CD4-positive, alpha-beta T cell treated with Interferon gamma for 1 hour (primary cell): ENCODE measurements at places on chromosomes 1 and 21.

DNA sequence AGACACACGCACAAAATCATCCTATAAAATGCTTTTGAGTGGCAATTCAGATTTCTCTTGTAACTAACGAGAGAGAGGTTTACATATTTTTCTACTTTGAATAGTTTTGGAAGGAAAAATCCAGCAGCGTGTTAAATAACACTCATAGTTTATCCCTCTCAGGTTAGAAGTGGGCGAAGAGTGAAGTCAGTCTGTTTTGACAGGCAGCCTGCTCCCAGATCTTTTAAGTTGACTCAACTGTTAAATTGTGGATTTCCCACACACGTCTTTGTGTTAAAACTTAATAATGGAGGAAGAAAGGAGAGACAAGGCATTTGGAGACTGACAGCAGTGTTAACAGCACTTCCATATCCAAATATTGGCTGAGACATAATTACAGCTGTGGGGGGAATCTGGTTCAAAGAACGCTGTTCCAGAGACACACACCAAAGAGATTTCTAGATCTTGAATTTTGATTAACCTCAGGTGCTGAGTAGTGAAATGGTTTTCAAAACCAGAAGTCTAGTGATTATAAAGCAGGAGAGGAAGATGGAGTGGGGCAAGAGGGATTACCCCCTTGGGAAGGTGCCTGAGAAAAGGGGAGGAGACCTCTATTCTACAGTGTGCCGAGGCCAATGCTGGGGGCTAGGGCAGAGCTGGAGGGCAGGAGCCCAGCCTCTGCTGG is 2.7 kb downstream of the MAPKAPK2 start:
- no peak for DNase-seq

GRCh38 chr1:55141295-55141893 is 73.8 kb downstream of the USP24 start:
- DNase-seq = no peak

GRCh38 chr1:214429951-214430770 is 121.2 kb downstream of the PTPN14 start:
- no peak for DNase-seq

DNA sequence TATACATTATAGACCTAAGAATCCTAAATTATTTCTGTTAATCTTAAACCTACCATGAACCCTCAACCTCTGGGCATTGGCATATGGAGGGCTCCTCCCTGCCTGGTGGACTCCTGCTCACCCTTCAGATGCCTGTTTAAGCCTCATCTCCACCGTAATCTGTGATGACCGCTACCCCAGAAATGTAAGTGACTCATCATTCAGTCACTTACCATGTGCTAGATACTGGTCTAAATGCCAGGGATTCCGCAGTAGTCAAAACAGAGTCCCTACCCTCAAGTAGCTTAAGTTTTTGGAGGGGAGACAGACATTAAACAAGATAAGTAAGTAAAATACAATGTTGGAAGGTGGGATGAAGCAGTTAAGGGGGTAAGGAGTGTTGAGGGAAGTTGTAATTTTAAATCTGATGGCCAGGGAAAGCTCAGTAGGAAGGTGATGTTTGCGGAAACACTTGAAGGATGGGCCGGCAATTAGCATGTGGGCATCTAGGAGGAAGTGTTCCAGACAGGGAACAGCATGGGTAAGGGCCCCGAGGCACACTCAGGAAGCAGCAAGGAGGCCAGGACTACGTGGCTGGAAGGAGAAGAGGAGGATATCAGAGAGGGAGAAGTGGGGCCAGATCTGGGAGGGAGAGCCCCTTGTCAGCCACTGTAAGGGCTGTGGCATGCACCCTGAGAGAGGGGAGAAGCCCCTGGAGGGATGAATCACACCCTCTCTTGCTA is 141.7 kb upstream of the HOOK1 start:
- no peak for DNase-seq

- DNase-seq = no peak
Measured at GRCh38 chr1:235317168-235317567, 10.8 kb downstream of the ARID4B start.

DNA sequence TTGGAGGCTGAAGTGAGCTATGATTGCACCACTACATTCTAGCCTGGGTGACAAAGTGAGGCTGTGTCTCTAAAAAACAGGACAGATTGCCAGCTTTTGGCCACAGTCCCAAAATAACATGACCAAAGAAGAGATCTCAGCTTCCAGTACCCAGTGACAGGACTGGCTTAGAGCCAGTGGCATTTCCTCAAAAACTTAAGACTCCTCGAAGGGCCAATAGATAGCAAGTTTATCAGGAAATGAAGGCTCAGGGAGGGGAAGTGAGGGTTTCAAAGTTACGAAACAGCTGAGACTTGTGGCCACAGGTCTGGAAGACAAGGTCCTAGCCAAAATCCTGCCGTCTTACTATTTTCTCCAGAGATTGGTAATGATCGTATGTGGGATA is 6.3 kb upstream of the TMEM39B start:
- peak; percentile 52 for DNase-seq

DNA sequence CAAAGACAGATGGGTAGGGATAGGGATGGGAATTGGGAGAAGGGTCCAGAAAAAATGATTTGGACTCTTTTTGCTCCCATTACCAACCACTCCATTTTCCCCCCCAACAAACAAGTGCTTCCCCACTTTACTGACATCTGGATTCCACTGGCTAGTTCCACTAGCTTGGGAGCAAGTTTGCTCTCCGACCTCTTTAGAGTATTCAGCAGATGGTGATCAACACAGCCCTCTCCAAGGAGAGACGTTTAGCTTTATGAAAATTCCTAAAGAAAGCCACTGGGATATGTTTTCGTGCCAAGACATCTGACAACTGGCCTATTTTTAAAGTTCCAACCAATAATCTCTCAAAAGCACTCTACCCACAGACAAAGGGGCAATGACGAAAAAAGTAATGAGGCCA is 50.3 kb downstream of the ITPKB start:
- no peak for DNase-seq

DNA sequence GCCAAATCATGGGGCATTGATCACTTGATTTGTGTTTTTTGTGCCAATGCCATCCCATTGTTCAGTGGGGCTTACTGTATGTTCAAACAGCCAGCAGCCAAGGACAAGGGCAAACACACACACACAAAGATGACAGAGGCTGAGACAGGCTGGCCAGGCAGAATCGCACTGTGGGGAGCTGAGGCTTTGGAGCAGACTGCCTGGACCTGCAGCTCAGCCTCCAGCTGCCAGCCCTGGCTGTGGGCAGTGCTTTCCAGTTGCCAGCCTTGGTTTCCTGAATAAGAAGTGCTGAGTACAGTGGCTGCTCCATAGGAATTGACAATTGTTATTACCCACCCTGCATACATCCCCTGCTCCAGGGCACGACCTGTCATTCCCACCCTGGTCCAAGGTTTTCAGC is 16.9 kb upstream of the PCP4 start:
- no peak for DNase-seq

- DNase-seq = no peak
Measured at GRCh38 chr1:193030280-193030679, 28.9 kb downstream of the UCHL5 start.

GRCh38 chr1:242208021-242208420 is 209.1 kb upstream of the MAP1LC3C start:
- no peak for DNase-seq

- DNase-seq = no peak
Measured at GRCh38 chr1:108961752-108962486, 1.4 kb downstream of the CLCC1 start.

GRCh38 chr21:41888749-41889376 is 9.7 kb upstream of the PRDM15 start:
- DNase-seq = no peak

DNA sequence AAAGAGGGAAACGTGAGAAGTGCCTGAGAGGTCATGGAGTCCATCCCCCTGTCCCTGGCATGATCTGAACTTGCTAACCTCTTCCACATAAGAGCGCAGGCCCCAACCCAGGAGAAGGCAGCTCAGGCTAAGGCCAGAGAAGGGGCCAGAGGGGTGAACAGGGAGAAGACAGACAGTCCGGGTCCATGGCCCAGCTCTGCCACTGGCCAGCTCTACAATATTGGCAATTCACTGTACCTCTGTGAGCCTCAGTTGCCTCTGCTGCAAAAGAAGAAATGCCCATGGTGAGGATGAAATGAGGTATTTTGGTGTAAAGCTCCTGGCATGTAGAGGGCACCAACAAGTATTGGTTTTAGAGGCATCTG is 72.3 kb downstream of the CAMK2N1 start:
- no peak for DNase-seq

DNA sequence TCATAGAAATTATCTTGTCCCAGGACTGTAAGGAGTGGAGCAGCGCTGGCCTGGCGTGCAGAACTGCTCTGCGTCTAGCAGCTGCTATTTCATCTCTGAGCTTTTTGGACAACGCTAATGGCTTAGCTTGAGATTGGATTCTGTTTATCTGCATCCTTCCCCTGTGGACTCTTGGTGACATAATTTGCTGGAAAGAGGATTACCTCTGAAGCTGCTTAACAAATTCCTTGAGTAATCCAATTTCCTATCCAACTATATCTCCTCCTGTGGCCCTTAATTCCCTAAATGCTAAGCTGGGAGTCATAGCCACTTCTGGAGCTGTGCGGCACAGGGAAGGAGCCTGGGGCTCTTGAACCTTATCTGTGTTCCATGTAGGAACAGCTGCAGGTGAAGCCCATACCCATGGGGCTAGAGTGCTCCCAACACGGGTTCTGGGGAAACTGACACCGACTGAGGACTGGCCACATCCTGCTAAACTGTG is 43.2 kb downstream of the IL6R start:
- DNase-seq = no peak

DNA sequence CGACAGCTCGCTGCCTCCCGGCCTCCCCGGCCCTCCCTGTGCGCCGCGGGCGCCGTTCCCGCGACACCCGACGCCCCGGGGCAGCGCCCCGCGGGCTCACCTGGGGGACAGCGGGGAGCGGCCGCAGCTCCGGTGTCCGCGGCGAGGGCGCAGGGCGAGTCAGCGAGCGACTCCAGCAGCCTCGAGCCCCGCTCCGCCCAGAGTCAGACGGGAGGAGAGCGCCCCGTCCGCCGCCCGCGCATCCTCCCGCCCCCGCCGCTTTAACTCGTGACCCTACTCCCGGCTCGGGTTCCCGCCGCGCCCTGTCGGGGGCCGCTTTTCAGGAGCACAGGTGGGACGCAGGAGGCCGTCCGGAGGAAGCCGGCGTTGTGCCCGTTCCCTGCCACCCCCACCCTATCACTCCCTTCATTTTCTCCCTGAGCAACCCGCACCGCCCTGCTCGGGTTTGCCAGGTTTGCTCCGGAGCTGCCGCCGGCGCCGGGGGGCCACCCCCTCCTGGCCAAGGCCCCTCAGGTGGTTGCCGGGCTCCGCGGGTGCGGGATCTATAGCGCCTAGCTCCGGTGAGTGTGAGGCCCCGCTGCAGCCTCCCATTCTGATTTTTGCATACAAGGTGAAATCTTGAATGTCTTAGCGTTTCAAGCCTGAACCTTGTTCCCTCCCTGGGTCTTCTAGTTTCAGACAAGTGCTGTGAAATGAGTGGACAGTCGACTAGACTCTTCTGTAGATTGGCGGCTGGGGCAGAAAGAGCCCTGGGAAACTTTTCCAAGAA is at the start of gene MCOLN3:
Gene MCOLN3, minus strand, starts transcription at position 205 of the 769 bp plus-strand sequence. CDS start 3,140 bp downstream, outside the sequence.
- DNase-seq = no peak

GRCh38 chr21:32021319-32021994 is 148.6 kb downstream of the HUNK start:
- no peak for DNase-seq

DNA sequence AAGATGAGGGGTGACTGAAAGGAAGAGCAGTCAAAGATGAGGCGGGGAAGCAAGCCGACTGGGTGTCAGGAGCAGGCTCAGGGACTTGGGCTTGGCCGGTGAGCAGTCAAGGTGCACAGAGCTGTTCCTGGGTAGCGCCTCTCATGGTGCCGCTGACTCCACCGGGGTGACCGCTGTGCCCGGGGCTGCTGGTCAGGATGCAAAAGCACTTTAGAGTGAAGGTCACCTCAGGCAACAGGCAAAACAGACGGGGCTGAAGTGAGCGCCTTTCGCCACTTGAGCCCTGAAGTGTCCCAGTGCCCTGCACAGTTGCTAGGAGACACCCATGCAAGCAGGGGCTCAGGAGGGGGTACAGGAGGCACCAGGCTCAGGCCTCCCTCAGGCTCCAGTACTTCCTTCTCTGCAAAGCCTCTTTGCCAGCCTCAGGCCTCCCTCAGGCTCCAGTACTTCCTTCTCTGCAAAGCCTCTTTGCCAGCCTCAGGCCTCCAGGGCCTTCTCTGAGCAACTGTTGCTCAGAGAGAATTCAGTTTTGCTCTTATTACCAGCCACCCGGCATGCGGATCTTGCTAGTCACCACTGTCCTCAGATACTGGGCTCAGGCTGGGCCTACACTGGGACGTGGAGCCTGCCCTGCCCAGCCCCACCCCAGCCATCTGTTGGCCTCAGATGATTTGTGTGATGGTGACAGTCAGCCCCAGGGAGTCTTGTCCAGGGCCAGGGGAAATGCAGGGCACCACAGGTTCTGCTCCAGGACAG is 99.7 kb upstream of the IRF2BP2 start:
- DNase-seq = peak; percentile 7

DNA sequence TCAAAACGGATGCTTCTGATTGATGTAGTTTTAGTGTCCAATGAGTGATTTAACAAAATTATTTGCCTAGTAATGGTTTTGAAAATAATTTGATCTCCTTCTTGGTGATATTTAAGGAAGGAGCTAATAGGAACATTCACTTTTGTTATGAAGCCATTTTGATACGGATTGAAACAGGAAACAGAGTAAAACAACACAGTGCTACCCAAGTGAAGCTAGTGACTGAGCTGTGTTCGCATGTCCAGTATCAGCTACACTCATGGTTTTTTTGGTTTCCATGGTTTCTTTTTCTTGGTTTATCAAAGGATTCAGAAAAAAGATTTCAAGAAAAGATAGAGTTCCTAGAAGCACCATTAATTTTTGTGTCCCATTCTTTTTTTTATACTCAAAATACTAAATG is 40.1 kb upstream of the PLEKHO1 start:
- no peak for DNase-seq

DNA sequence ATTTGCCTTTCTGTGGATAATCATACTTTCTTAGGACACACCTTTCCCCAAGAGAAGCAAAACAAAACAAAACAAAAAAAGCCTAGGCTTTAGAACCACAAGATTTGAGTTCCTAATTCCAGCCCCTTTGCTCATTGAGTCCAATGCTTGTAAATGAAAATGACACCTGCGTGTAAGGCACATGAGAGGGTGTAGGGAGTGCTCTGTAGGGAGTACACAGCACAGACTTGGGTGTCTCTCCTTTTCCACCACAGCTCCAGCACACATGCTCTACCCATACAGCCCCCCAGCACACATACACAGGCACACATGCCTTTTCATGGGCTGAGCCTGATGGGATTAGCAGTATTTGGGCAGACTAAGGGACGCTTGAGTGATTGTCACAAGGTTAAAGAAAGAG is 9.2 kb upstream of the NGF start:
- no peak for DNase-seq

DNA sequence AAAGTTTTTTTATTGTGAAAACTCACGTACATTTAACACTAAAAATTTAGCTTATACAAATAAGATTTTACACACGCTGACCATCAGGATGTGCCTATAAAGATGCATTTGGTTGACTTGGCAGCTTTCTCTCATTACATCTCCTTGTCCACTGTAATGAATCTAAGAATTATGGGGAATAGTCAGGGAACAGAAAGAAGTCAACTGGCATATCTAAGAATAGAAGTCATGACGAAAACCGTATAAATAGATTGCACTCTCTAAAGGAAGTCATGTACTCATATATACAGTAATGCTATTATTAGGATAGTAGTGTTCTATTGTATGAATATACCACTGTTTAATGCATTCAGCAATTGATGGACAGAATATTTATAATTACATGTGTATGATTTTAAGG is 575.8 kb upstream of the B3GALT2 start:
- DNase-seq = no peak

GRCh38 chr1:111696330-111696729 is 42.9 kb downstream of the INKA2 start:
- DNase-seq = no peak

- no peak for DNase-seq
Measured at GRCh38 chr21:32018381-32018780, 145.6 kb downstream of the HUNK start.
